ENCODE measurements at places on chromosomes 3 and 15.

DNA sequence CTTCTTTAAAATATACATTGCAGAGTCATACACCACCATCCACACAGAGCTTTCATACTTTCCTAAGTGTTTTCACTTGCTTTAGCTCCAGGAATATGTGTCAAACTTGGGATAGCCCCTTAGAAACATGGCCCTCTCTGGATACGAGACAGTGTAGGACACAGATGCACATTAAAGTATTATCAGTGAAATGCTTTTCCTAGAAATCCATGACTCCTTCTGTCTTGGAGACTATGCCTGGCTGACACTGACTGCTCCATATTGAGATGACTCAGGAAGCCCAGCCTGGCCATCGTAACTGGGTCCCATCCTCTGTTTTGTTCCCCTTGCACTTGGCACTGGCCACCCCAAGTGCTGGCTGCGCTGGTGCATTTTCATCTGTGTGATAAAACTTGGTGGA, 204.8 kb downstream of the PDZRN3 start:
- no peak for DNase-seq

DNA sequence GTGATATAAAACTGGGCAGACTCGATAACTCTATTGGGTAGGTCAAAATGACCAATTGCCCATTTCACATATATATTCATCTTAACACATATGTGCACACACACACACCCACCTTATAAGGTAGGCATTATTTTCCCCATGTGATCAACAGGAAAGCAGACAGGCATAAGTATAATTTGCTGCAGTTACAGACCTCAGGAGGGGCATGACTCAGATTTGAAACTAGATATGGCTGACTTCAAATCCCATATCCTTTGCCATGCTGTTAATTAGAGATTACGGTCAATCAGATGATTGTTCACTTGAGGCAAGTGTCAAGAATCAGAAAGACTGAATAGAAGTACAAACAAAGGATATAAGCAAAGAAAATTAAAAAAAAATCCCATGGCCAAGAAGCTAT, 910.6 kb downstream of the NTRK3 start:
- DNase-seq = no peak

DNA sequence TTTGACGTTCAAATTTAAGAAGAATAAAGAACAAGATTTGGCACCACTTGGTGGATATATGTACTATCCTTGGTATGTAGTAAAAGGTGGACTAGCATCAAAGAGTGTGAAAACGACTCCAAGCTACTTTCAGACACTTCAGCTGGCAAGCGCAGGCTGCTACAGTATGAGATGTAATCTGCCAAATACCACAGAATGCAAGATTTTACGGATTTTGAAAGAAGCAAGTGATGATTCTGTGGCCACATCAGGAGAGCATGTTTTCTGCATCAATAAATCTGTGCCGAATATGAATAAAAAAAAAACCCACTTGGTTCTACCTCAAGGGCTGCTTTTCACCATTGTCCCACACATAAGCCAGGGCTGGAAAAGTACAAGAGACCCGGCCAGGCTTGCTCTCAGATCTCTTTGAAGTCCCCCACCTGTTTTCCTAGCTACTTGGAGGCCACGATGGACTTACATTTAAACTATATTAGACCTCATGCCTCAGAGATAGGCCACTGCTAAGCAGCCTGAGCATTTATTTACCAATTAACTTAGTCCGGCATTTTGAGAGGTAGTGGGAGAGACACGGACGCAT, 37.4 kb downstream of the MYO1E start:
- no peak for DNase-seq

DNA sequence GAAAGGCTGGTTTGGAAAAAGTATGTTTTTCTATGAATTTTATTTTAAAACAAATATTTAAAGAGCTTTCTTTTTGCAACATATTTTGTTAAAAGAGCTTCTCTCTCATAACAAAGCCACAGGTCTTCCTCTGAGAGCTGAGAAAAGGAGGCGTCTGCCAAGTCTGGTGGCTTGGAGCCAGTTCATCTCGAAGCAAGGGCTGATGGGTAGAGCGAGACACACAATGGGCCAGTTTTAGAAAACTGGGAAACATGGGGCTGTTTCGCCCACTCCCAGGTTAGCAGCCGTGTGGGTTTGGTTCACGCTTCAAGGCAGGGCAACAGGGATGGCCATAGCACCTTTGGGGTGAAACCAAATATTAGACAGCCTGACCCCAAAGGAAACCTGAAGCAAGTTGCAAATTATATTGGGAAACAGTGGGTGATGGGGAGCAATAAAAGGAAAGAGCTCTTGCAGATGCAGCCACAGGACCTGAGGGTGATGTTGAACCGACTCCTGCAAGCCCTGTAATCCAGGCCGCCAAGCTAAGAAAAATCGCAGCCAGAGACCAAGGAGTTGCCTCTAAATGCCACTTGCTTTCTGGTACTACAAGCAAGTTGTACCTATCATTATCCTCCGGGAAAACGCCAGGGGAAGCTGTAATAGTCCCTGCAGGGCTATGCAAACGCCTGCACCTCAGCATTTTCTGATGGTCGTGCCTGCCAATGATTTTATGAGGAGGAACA, 88.4 kb upstream of the GALNT15 start:
- DNase-seq = peak; percentile 51

DNA sequence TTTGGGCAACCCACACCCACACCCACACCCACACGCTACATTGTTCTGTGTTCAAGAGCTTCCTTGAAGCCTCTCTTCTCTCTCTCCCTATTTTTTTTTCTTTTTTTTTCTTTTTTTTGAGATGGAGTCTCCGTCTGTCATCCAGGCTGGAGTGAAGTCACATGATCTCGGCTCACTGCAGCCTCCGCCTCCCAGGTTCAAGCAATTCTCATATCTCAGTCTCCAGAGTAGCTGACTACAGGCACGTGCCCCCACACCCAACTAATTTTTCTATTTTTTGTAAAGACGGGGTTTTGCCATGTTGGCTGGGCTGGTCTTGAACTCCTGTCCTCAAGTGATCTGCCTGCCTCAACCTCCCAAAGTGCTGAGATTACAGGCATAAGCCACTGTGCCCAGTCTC, 271.1 kb downstream of the SHQ1 start:
- DNase-seq = no peak

GRCh38 chr15:63221346-63221745, 31.9 kb downstream of the RAB8B start:
- no peak for DNase-seq

- no peak for DNase-seq
Observed at GRCh38 chr15:65182538-65182937, 2.6 kb downstream of the CLPX start.

GRCh38 chr3:141336672-141337522, 31.4 kb upstream of the ZBTB38 start:
- no peak for DNase-seq

Data from amygdala (tissue), 56 donors.